ENCODE measurements at places on chromosomes 2 and 18. TPM values are rescaled to one million over a fixed set of nuclear protein-coding genes. Genes with fewer than 3 reads are reported as not detected.

The ARHGAP28 gene
- 16.6 TPM for total RNA-seq

The SEMA4F gene
- total RNA-seq = 13.5 TPM

The CD207 gene
- not detected for total RNA-seq

The ARHGEF4 gene
- total RNA-seq = 17.8 TPM

GRCh38 chr2:237527766-237528165 is 38.6 kb upstream of the PRLH start:
- no peak for DNase-seq

GRCh38 chr2:99354070-99354469 is 16.9 kb downstream of the EIF5B start:
- no peak for DNase-seq

DNA sequence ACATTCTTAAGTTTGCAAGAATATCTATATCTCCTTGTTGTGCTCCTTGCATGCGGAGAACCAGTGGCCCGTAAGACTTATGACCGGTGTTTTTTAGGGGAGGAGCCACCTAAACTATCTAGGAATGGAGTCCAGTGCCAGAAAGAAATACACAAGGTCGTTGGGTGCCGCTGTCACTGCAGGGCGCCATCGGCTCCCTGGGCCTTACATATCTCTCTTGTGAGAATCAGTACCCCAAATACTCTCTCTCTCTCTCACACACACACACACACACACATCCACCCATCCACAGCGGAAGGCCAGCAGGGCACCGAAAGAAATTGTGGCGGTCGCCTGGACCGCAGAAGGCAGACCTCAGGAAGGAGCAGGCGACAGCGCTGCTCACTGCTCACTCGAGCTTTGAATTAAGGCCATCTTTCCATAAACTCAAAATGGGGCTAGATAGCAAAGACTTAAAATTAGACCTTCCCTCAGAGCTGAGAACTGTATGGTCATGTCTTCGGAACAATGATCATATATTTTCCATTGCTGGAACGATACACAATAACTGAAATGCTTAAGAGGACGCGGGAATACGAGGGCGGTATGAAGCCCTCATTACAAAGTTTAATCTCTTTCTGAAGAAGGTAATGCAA is 10.4 kb downstream of the NR4A2 start:
- DNase-seq = no peak

- no peak for DNase-seq
Observed at GRCh38 chr18:3360211-3360610, 89.8 kb upstream of the TGIF1 start.

GRCh38 chr2:227608561-227609338 is 5.9 kb downstream of the SCYGR3 start:
- DNase-seq = no peak

DNA sequence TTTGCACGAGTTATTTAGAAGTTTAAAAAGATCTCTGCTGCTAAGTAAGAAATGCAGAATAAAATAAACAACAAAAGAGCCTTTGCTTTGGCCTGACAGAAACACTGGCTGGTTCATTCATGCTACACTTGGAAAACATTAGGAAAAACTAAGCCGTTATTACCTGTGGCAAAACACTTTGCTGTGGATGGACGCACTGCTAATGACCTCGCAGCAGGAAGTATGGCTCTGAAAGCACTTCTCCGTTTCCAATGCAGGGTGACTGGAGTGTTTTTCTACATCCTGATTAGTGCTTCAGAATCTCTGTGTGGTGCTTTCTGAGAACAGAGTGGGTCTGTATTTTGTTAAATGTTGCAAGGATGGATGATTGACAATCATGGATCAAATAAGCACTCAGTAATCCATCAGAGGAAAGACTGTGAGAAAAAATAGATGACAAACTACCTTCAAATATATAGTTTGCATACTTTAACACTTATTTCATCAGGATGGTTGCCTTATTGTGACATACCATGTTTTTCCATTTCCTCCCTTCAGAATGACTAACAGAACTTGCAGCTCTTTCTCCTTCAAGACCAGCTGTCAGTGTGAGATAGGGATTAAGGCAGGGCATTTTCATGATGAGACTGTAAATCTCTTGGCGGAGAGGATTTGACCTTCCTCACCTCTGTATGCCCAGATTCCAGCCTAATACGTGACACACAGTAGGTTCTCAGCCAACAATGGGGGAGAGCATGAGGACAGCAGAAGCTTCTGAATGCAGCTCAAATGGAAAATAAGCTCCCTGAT is 38.0 kb downstream of the LINC00305 start:
- DNase-seq = no peak

- DNase-seq = no peak
Observed at GRCh38 chr2:19228715-19229114, 129.7 kb downstream of the OSR1 start.

- no peak for DNase-seq
Observed at GRCh38 chr2:63769915-63770314, 71.8 kb upstream of the UGP2 start.
